ENCODE measurements at places on chromosomes 3 and 15.

GRCh38 chr15:67927501-67928168 lies 87.8 kb upstream of the RNU6-1 start:
- DNase-seq: no peak

DNA sequence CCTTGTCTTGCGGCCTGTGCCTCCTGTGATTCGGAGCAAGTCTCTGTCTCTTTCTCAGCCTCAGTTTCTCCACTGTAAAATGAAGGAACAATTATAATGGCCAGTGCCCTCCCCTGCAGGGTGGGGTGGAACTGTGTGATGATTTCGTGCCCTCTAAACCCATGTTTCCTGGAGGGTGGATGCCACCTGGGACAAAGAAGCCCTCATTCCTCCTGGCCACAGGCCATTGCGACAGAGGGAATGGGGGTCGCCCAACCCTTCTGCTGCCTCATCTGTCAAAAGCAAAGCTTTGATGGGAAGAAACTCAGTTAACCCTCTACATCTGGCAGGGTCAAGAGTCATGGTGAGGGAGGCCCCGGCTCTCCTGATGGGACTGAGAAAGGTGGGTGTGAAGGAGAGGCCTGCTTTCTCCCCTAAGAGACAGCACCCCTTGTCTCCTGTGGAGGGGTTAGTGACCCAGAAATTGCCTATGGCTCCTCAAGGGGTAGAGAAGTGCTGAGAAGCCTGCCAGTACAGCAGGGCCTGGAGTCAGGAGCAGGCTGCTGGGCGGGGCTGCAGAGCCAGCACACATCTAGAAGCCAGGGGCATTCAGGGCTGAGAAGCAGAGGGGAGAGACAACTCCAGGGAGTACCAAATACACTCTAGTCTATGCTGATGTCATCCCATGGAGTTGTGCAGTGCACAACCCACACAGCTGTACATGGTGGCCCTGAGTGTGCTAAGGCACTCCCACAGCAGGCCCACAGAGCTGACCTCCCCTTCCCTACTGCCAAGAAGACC lies 61.0 kb downstream of the PLXNA1 start:
- DNase-seq: no peak

GRCh38 chr15:65423150-65423975 lies 616 bp upstream of the IGDCC4 start:
- no peak for DNase-seq

DNA sequence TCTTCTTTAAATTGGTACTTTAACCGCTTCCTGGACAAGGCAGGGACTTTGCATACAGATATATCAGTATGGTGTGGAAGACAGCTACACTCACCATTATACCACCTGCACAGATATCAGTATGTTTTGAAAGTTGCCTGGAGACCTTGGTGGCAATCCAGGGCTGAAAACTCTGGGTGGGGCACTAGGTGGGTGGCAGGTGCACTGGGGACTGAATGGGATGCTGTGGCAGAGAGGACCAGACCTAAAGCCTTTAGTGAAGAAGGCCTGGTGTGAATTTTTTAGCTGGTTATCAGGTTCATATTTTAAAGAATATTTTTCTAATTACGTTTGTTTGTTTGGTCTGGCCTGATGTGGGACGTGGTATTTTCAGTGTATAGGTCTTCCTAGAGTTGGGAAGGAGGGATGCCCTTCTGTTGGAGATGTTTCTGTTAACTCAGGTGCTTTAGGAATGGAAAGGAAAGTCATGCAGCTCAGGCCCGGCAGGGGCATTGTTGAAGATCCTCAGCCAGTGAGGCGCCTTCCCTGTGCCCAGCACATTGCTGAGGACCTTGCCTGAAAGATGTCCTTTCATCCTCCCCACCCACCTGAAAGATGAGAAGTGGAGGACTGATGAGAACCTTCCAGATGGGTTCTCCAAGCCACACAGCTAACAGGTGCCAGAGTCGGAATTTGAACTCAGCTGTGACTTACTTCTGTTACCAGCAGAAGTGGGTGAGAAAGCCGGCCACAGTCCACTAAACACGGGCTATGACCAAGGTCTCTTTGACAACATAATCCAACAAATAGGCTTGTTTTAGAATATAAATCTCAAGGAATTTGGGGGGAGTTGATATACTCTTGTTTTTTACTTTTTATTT lies 77.3 kb downstream of the APBA2 start:
- DNase-seq: no peak

DNA sequence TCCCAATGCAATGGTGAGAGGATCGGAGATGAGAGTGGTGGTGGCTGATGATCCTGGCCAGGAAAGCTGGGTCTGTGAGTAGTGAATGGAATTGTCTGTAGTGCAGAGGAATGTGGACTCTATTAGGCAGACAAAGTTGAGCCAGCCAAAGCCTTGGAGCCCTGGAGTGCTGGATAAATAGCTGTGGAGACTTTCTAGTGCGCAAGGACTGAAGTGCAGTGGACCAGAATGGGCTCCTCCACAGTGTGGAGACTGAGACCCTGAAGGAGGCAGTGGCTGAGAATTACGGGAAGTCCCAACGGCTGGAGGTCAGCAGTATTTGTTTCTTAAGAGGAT lies 874 bp downstream of the ZNF662 start:
- no peak for DNase-seq

- no peak for DNase-seq
These were observed 27.9 kb upstream of the STRIT1 start for GRCh38 chr3:155321418-155321817.

- no peak for DNase-seq
These were observed 439.0 kb upstream of the GOLIM4 start for GRCh38 chr3:168534761-168535160.

DNA sequence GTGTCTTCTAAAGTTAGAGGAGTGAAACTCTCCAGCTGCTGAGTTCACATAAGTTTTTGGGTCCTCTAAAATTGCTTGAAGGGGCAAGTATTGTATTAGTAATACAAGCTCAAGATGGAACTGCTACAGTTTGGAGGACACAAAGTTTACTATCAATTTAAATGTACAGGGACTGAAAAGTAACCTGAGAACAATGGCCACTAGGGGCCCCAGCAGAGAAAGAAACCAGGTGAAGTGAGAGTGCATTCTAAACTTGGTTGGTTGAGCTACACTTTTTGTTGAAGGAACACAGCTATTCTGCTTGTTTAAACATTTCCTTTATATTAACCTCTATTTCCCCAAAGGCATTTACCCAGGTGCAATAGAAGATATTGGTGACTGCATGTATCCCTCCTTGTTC lies 755.5 kb downstream of the GBE1 start:
- DNase-seq: no peak

DNA sequence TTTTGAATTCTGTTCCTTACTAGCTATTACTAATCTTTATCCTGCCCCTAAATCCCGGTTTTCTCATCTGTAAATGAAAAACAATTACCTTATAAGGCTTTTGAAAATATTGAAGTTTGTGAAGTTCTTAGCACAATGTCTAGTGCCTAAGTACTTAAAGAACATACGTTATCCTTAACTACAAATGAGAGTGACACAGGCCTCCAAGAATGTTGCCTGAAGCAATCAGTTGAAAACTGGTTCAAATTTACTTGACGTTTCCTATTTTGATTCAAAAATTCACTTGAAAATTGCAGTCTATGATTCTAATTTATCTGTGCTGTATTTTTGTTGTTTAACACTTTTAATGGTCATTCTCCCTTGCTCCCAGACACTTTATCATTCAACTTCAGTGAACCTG lies 3.2 kb downstream of the SENP7 start:
- DNase-seq: no peak

GRCh38 chr3:114878114-114878839 lies 268.8 kb downstream of the ZBTB20 start:
- DNase-seq: no peak

DNA sequence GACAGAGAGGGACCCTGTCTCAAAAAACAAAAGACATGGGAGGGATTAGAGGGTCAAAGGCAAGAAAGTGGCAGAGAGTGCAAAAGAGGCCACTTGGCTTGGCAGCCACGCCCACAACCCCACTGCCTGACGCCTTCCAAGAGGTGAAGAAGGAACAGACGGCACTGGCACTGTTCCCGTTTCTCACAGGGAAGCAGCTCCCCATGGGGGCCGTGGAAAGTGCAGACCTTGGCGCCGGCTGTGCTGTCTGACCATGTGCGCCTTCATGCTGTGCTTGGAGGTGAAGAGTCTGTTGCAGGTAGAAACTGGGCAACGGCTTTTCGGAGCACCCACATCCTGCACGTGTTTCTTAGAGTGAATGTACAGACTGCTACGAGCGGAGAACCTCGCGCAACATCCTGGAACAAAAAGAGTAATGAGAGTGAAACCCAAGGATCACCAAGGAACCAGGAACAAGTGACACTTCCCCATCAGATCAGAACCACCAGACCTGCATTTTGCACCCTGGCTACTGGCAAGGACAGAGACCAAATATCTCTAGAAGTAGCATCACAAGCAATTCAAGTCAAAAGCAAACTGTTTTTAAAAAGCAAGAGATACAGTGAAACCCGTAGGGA lies 9.7 kb downstream of the ZXDC start:
- no peak for DNase-seq

DNA sequence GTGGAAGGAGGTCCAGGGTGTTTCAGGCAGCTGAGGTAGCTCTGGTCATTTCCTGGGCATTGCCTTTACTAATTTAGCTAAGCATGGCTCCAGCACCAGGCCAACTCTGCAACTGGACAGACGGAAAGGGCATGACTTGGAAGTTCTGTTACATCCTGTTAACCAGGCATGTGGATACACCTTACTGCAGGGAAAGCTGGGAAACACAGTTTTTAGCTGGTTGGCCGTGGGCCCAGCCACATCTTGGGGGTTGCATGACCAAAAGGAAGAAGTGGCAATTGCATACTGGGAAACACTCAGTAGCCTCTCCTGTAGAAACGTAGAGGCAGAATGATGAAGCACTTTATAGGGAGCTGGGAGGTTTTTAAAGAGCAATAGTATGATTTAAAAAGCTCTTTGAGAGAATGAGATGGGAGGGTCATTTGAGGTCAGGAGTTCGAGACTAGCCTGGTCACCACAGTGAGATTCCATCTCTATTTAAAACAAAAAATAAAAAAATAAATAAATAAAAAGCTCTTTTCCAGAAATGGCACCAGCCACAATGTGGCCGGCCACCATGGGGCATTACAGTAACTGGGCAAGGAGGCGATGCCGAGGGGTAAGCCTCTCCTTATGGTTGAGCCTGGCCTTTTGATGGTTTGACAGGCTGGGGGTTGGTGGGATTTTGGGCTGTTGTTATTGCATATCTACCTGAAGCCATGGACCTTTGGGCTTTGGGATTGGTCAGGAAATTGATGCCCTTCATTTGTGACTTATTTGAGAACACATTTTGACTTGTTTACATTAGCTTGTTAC lies 28.6 kb downstream of the TRAK1 start:
- DNase-seq: no peak

DNA sequence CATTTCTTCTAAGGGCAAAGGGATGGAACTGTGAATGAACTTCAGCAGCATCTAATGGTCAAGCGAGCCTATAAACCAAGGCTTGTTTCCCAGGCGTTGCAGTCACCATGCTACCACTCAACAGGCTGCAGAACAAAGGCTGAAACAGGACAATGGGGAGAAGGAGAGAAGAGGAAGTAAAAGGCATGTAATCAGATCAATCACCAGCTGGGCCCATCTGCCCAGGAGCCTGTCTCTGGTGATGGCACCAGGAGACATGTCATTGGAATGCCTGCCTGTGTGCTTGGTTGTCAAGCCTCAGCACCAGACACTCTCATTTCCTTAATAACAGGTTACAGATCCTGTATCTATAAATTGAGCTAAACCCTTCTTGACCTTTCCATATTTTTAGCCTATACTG lies 81.7 kb upstream of the UMPS start:
- DNase-seq: no peak

- no peak for DNase-seq
These were observed 1278.0 kb downstream of the OTOL1 start for GRCh38 chr3:162774613-162775100.

- no peak for DNase-seq
These were observed 32.8 kb downstream of the CACNA2D2 start for GRCh38 chr3:50470658-50471057.

DNA sequence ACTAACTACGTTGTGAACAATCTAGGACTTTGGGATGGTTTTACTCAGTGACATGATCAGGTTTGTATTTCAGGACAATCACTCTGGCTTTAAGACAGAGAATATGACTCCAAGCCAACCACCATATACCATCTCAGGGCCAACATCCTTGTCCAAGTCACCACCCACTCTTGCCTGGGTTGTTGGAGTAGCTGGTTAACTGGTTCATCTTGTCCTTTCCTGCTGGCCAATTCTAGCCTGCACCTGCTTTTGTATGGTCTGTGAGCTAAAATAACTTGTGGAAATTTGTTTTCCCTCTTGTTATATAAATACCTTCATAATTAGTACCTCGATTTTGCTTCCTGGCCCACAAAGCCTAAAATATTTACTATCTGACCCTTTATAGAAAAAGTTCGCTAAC lies 306.8 kb upstream of the STT3B start:
- no peak for DNase-seq

DNA sequence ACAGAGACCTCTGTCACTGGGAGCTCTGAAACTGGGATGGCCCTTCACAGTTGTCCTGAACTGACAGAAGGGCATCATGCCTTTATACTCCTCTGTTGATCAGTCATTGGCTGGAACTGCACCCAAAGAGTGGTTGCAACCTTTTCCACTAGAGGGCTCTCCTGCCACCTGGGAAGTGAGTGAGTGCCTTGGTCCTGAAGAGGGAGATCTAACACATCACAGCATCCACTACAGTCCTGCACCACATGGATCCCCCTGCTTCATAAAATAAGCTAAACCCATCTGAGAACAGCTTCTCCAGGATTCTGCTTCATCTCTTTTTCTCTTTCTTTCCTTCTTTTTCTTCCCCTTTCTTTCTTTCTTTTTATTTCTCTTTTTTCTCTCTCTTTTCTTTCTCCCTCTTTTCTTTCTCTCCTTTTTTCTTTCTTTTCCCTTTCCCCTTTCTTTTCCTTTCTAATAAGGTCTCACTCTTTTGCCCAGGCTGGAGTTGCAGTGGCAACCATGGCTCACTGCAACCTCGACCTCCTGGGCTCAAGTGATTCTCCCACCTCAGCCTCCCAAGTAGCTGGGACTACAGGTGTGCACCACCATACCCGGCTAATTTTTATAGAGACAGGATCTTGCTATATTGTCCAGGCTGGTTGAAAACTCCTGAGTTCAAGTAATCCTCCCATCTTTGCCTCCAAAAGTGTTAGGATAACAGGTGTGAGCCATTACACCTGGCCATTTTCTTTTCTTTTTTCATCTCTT lies 42.8 kb upstream of the RAF1 start:
- DNase-seq: peak; percentile 4

GRCh38 chr15:29352402-29352801 lies 82.8 kb upstream of the NSMCE3 start:
- no peak for DNase-seq

DNA sequence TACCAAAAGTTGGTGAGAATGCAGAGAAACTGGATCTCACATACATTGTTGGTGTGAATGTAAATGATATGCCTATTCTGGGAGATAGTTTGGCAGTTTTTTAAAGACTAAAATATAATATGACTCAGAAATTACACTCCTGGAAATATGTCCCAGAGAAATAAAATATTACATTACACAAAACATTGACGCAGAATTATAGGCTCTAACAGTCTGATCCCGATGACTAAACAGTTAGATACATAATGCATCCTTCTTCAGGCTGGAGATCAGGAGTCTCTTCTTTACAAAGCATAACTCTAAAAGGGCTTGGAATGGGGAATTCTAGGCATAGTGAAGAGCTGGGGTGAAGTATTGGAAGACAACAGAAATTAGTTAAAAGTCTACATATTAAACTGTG lies 586.2 kb upstream of the NECTIN3 start:
- no peak for DNase-seq

All from stimulated activated CD8-positive, alpha-beta memory T cell treated with anti-CD3 and anti-CD28 coated beads, Interleukin-12 subunit alpha, Interleukin-12 subunit beta, amount 100 ng/mL, for 4 hours (primary cell).